T-helper 17 cell (primary cell): ENCODE measurements at places on chromosomes 12 and 14.

DNA sequence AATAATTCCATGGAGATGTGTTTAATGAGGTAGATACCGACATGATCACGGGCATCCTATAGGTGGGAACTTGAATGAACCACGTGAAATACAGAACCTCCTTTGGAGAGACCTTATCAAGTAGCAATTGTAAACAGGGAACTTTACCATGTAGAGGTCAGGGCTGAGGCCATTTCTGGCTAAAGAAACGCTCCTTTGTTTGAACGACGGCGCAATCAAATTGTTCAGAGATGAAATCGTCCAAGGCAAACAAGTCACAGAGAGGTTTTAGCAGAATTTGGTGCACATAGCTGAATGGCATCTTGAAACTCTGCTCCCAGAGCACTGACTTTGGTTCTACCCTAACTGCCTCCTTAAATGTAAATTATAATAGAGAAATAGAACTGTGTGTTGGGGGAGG, 9.8 kb downstream of the PRIMA1 start:
- H3K4me3 ChIP-seq, result no peak overlapping the region
- DNase-seq, result no peak
- no peak overlapping the region for H3K27ac ChIP-seq
- H3K36me3 ChIP-seq, result peaks cover 2% of the 10 kb centered on the region
- peaks cover 28% of the 10 kb centered on the region for H3K27me3 ChIP-seq
- no peaks in the 10 kb centered on the region for H3K4me1 ChIP-seq

- no peak overlapping the region for H3K27ac ChIP-seq
- H3K27me3 ChIP-seq, result no peaks in the 10 kb centered on the region
- peaks cover 2% of the 10 kb centered on the region for H3K4me1 ChIP-seq
- no peak overlapping the region for H3K4me3 ChIP-seq
- H3K36me3 ChIP-seq, result peaks cover 4% of the 10 kb centered on the region
- DNase-seq, result no peak
Measured at GRCh38 chr12:120455302-120455701, 9.1 kb downstream of the GATC start.

DNA sequence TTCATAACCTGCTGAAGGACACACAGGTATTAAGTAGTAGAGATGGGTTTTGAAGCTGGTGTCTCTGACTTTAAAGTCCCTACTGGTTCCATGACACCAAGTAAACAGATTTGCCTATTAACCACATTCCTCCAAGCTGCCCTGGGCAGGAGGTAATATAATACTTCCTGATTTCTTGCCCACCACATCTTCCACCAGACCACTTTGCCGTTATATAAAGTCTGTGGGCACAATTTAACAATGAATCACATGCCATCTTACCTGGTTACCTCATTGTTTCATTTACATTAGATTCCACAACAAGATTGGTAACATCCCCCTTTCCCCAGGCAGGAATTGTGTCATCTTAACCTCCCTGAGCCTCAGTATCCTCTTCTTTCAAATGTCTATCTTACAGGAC, 900 bp upstream of the LRRC23 start:
- peak overlapping the region; percentile 49 for H3K4me3 ChIP-seq
- H3K36me3 ChIP-seq, result no peaks in the 10 kb centered on the region
- peaks cover 7% of the 10 kb centered on the region for H3K4me1 ChIP-seq
- no peak overlapping the region for H3K27ac ChIP-seq
- no peak for DNase-seq

DNA sequence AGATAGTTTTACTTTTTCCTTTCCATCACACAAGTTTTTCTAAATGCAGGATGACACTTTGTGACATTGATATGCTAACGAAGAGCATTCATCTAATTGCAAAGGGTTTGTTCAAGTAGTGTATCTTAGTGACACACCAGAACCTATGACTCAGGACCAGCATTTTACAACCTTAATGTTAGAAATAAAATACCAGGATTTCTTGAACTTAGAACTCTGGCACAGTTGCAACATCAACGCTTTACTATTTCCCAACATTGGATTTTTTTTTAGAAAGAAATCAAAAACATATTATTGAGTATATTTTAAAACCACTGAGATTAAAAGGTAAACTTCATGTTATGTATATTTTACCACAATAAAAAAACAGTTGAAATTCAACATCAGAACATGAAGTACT, 17.9 kb upstream of the PLEKHG6 start:
- peaks cover 31% of the 10 kb centered on the region for H3K27me3 ChIP-seq
- no peak overlapping the region for H3K4me3 ChIP-seq
- no peak overlapping the region for H3K27ac ChIP-seq

DNA sequence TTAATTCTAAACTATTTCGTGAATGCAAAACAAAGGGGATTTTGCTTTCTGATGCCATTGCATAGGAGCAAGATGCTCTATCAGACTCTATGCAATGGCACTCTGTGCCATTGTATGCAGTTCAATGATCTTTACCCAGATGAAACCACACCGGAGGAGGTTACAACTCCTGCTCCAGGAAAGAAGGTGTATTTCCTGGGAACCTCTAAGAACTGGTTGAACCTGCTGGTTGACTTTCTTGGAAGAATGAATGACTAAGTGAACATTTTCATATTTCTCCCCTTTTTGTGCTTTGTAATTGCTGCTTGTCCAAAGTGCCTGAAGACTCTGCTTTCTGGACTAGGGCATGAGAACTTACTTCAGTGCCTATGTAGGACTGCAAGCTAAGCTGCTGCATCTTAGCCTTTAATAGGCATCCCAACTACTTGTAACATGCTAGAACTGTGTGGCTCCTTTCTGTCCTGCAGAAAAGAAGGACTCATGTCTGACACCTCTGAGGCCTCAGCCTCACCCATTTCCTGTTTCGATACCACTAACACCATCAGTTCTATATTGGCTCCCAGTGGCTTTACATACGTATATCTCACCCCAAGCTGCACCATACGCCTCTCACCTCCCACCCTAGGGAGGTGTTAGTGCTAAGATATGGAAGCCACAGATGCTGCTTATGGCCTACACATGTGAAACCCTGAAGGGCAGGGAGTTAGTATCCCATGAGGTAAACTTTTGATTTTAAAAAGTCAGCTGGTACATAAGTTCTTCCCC, 193.5 kb upstream of the CNOT2 start:
- peaks cover 33% of the 10 kb centered on the region for H3K27me3 ChIP-seq
- no peak for DNase-seq
- H3K4me1 ChIP-seq, result peaks cover 7% of the 10 kb centered on the region

- H3K27ac ChIP-seq, result peak overlapping the region; percentile 32
- peaks cover 22% of the 10 kb centered on the region for H3K4me1 ChIP-seq
- no peak overlapping the region for H3K4me3 ChIP-seq
- DNase-seq, result no peak
- H3K36me3 ChIP-seq, result peaks cover 3% of the 10 kb centered on the region
Measured at GRCh38 chr14:102323102-102323501, 3.6 kb downstream of the ZNF839 start.

GRCh38 chr12:3632256-3632655, 120.7 kb downstream of the CRACR2A start:
- peaks cover 8% of the 10 kb centered on the region for H3K36me3 ChIP-seq
- peaks cover 4% of the 10 kb centered on the region for H3K4me1 ChIP-seq
- no peaks in the 10 kb centered on the region for H3K27me3 ChIP-seq
- H3K4me3 ChIP-seq, result no peak overlapping the region

DNA sequence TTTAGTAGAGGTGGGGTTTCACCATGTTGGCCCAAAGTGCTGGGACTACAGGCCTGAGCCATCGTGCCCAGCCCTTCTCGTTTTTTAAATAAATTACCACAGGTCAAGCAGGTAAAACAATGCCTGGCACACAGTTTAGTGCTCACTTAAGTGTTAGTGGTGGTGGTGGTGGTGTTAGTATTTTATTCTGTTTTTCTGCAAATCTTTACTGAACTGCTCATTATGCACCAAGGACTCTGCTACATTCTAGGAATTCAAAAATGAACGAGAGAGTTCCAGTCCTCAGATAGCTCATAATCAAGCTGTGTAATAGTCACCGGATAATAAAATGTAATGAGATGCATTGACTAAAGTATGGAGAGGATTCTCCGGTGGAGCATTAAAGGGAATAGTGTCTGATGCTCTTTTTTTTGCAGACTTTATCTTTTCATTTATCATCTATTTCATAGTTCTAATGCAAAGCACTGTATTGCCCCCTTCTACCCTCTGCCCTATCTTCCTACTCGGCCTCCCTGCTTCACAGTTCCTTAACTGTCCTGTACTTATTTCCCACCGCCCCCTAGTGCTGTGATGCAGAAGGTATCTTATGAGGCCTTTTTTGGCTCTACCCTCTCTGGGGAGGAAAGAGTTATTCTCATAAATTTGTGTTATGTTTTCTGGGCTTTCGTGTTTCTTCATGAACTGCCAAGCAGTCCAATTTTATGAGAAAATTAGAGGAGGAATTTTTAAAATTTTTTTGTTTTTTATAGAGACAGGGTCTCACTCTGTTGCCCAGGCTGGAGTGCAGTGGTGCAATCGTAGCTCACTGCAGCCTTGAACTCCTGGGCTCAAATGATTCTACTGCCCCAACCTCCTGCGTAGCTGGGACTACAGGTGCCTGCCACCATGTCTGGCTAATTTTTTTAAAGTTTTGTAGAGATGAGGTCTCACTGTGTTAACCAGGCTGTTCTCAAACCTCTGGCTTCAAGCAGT, 1.0 kb downstream of the ITFG2 start:
- H3K4me3 ChIP-seq, result peak overlapping the region; percentile 99
- peak overlapping the region; percentile 98 for H3K27ac ChIP-seq
- no peak for DNase-seq
- H3K4me1 ChIP-seq, result peaks cover 26% of the 10 kb centered on the region

GRCh38 chr14:94974893-94975292, 182.4 kb downstream of the DICER1 start:
- peaks cover 2% of the 10 kb centered on the region for H3K36me3 ChIP-seq
- H3K27me3 ChIP-seq, result peaks cover 37% of the 10 kb centered on the region

DNA sequence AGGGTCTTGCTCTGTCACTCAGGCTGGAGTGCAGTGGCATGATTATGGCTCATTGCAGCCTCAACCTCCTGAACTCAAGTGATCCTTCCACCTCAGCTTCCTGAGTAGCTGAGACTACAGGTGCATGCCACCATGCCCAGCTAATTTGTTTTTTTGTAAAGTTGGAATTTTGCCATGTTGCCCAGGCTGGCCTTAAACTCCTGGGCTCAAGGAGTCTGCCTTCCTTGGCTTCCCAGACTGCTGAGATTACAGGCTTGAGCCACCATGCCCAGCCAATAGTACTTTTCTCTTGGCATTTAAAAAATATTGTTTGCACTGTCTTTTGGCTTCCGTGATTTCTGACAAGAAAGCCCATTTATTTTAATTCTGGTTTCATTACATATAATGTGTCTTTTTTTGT, 61.3 kb downstream of the DIP2B start:
- H3K4me1 ChIP-seq, result peaks cover 26% of the 10 kb centered on the region
- H3K27ac ChIP-seq, result no peak overlapping the region
- H3K27me3 ChIP-seq, result no peaks in the 10 kb centered on the region
- H3K36me3 ChIP-seq, result no peaks in the 10 kb centered on the region
- DNase-seq, result no peak

DNA sequence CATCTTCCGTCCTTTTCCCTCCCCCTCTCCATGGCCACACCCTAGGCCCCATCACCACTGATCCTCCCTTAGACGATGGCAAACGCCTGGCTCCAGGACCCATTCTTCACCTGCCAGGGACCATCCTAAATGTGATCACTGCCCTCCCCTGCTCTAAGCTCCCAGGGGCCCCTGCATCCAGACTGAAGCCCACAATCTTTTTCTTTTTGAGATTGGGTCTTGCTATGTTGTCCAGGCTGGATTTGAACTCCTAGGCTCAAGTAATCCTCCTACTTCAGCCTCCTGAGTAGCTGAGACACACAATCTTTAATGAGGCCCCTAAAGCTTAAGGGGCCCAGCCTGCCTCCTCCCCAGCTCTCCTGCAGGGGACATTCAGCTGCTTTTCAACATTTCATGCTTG, 15.3 kb downstream of the RBM19 start:
- DNase-seq, result no peak
- no peak overlapping the region for H3K27ac ChIP-seq
- peaks cover 11% of the 10 kb centered on the region for H3K36me3 ChIP-seq
- H3K4me3 ChIP-seq, result no peak overlapping the region
- H3K4me1 ChIP-seq, result no peaks in the 10 kb centered on the region
- H3K27me3 ChIP-seq, result no peaks in the 10 kb centered on the region
